ENCODE measurements at places on chromosomes 2 and 18.

DNA sequence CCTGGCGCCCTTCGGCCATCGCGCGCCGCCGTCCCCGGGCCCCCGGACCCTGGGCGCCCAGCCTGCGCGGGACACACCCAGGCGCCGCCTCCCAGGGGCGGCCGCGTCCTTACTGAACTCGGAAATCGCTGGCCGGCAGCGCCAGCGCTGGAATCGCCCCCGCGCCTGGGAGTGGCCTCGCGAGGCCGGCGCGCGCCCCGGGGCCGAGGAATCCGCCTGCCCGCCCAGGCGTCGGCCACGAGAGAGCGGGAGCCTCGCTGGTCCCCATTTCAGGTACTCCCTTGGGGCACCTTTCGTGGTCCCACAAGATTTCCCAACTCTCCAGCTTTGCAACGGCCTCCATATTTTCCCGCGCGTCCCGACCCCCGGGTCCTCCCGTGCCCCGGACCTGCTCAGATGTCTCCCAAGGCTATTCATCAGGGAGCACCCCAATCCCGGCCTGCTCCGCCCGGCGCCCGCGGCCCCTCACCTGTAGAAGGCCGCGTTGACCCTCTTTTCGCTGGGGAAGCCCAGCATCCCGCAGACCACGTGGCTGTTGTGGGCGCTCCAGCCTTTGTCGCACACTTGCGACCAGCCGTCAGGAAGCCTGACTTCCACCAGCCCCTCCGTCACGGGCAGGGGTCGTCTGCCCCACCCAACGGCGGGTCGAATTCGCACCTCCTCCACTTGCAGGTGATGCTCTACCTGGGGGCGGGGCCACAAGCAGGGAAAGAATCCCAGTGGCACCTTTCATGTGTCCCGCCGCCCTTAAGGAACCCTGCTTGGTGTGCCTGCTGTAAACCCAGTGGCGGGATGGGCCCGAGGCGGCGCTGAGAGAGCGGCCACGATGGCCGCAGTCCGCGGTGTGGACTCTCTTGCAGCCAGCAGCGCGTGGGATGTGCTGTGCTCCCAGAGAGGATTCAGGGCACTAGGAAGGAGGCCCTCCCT is 4.6 kb downstream of the LOXL3 start:
- peak; percentile 81 for DNase-seq

DNA sequence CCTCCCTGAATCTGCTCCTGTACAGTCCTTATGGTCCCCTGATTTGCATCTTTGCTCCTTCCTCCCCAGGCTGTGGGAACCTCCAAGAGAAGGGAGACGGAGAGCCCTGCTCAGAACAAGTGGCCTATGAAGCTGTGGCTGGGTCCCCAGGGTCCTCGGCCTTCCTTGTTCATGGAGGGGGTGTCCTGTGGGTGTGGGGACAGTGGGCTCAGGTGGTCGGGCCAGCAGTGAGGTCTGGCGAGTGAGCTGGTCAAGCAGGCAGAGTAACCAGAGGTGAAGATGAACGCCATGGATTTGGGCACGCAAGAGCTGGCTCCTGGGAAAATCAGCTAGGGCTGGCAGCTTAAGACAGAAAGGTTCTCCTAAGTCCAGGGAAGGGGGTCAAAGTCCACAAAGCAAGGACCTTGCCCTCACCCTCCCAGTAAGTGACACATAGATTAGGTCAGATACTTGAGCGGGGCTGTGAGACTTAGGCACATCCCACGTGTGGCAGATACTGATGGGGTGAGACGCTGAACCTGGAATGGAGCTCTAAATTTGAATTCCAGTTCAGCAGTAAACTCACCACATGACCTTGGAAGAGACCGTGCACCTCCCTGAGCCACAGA is 24.8 kb downstream of the GNLY start:
- DNase-seq = no peak

GRCh38 chr2:16678964-16679363 is 13.3 kb upstream of the CYRIA start:
- no peak for DNase-seq

GRCh38 chr2:121160366-121160765 is 124.6 kb downstream of the TFCP2L1 start:
- no peak for DNase-seq

GRCh38 chr2:207075456-207075855 is 90.3 kb downstream of the KLF7 start:
- DNase-seq = no peak

DNA sequence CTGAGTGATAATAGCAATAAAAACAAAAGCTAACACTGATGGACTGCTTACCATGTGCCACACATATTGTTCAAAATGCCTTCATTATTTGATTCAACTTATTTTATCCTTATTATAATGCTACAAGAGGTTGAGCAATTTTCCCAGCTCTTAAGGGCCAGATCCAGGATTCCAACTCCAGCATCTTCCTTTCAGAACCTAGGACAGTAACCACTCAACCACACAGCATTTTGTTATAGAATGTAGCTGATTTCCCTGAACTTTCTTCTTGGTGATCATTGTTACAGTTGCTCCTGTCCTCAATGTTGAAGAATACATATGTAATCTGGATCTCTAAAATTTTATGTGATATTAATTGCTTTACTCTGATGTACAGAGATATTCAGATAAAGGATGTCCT is 341.7 kb downstream of the PIK3C3 start:
- no peak for DNase-seq

- no peak for DNase-seq
These were observed 47.2 kb downstream of the ATIC start for GRCh38 chr2:215358891-215359575.

GRCh38 chr2:132790207-132790785 is 120.3 kb upstream of the LYPD1 start:
- DNase-seq = no peak

- peak; percentile 76 for DNase-seq
These were observed 246.0 kb downstream of the LDLRAD4 start for GRCh38 chr18:13464432-13465123.

GRCh38 chr2:173708806-173709205 is 256.4 kb downstream of the SP3 start:
- no peak for DNase-seq

DNA sequence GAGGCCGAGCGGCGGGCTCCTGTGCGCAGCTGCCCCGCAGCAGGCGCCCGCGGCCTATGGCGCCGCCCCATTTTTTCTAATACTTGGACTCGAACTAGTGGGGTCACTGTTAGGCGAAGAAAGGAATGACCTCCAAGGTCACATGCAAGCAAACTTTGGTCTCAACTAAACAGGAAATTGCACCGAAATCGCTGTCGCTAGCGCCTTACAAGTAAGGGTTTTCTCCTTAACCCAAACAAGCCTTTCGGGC is 339 bp downstream of the ACAA2 start:
- peak; percentile 77 for DNase-seq

DNA sequence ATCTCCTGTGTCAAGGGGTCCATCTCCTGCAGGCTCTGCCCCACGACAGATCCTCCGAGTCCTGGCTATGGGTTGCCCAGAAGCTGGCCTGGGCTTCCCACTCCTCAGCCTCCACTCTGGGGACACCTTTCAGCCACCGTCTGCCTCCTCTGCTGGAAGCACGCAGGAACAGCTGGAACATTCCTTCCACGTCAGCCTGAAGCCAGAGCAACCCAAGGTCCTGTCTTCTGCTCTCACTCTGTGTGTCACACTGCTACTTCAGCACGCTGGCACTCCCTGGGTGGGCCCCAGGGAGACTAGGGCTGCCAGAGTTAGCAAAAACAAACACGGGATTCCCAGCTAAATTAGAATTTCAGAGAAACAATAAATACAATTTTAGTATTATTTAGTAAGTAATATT is 148.8 kb downstream of the HRH4 start:
- DNase-seq = no peak

GRCh38 chr2:205748639-205749038 is 66.3 kb downstream of the NRP2 start:
- DNase-seq = no peak

GRCh38 chr2:42013409-42013808 is 34.4 kb upstream of the PKDCC start:
- DNase-seq = no peak

Measured in aorta (tissue), 5 donors.